ENCODE measurements at places on chromosomes 6 and 20.

DNA sequence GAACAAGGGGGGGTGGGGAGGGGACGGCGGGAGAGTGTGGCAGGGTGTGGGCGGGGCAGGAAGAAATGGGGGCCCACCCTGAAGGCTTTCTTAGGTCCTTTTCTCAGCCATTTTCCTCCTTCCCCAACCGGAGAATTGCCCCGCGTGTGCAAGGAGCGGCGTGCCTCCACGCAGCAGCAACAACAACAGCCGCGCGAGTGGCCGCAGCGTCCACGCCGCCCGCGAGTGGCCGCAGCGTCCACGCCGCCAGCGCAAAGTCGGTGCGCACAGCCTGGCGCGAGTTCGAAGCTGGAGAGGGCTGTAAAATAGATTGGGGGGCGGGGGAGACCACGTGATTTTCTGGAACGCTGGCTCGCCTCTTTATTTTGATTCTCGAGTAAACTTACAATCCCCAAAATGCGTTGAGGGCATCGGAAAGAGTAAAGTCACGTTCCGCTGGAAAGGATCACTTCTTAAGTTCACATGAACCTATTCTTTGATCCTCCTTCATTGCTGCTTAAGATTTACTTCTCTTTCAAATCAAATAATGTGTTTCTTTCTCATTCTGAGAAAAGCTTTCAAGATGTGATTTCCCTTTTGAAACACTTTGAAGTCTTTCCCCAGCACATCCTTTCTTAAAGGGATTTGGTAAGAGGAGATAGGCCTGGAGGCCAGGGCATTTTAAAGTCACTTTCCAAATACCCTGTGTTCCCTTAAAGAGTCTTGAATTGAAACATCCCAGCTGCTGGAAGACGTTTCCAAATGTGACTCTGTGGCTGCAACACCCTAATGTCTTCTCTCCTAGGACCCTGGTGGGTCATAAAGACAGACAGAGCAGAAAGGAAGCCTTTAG lies 66.7 kb upstream of the ZNF217 start:
- DNase-seq = peak; percentile 20

GRCh38 chr6:97399208-97399607 lies 116.2 kb upstream of the MMS22L start:
- no peak for DNase-seq

GRCh38 chr6:71211799-71212198 lies 76.8 kb upstream of the OGFRL1 start:
- no peak for DNase-seq

GRCh38 chr6:85402071-85402470 lies 47.8 kb upstream of the NT5E start:
- DNase-seq = no peak

GRCh38 chr6:124670801-124671200 lies 291.4 kb upstream of the RNF217 start:
- DNase-seq = no peak

GRCh38 chr6:167678102-167679101 lies 148.3 kb upstream of the AFDN start:
- DNase-seq = no peak

DNA sequence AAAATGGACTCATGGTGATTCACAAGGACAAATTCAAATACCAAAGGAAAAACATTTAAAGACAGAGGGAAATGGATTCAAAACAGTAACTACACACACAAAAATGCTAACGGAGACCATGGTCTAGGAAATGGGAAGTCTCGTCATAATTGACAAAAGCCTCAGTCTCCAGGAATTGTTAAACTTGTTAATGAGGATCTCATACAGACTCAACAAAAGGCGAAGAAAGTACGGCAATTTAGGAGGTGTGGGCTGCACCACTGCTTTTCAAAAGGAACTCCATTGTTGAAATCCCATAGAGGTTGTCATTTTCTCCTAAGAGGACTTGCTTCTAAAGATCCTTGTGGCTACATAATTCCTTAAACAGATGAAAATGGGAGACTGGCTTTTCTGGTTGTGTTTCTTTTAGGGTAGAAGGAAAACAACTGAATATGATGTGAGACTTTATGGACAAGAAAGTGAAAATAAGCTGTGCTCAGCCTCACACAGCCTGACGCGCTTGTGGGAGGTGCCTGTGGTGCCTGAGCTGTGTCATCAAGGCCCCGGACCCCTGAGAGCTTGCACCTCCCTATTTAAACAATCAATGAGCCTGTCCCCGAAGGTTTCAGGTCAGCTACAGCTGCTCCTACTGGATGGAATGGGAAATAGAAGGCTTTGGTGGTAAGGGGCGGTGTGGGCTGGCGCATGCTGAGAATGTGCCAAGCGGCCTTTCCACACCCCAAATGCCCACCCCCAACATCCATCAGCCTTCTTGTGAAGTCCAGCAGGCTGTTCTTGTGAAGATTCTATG lies 2.5 kb upstream of the CLDN20 start:
- no peak for DNase-seq

DNA sequence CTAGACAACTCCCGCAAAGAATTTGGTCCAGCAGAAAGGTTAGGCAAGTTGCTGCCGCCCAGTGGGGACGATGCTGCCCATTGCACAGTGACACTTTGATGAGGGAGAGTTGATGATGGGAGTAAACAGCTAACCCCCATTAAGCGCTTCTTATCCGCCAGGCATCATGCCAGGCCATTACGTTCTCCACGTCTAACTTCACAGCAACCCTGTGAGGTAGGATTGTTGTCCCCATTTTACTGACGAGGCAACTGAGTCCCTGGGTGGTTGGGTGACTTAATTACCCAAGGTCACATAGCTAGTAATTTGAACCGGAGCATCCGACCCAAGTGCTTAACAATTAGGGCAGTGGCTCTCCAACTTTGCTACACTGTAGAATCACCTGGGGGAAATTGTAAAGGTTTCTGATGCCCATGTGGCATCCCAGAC lies 738 bp downstream of the RALGAPB start:
- DNase-seq = no peak

GRCh38 chr20:32357375-32357868 lies 709 bp upstream of the ASXL1 start:
- peak; percentile 7 for DNase-seq

GRCh38 chr6:41774841-41775240 lies 4.9 kb downstream of the FRS3 start:
- DNase-seq = no peak

DNA sequence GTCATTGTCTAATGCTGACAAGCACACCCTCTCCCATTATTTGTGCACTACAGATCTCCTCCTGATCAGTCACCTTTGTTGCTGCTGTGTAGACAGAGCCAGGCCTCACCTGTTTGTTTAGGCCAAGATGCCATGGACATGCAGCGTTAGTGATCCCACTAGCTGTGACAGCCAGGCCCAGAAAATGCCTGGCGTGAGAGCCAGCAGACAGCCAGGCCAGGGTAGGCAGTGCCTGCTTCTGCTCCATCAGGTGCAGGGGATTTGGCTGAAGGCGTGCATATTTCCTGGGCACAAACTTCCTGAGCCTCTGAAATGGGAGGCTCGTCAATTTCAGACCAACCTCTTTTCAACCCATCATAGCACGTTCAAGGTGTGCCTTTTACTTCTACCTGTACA lies 27.3 kb downstream of the MANBAL start:
- DNase-seq = no peak

DNA sequence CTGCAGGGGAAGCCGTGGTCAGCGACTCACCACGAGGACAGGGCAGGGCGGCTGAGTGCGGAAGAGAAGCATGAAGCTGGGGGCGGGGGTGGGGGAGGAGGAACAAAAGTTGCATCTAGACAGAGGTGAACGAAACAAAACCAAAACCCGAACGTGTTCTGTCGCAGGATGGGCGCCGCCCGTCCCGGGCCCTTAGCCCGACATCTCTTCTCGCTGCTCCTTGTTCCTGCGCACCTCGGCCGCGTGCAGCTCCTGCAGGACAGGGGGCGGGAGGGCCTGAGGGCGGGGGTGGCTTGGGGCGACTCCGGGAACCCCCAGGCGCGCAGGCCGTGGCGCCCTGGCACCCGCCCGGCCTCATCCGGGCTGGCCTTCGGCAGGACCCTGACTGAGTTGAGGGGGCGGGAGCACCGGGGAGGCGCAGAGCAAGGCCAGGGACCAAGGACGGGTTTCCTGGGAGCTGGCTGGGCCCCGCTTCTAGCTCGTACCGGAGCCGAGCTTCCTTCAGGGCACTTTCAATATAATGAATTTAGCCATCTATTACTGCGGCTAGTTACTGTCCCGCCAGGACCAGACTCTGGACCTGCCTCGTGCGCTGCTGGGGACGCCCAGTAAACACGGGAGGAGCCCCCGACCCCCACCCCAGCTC lies 12.0 kb downstream of the STMN3 start:
- peak; percentile 57 for DNase-seq

- no peak for DNase-seq
Observed at GRCh38 chr20:57612436-57612835, 7.8 kb downstream of the ZBP1 start.

- DNase-seq = no peak
Observed at GRCh38 chr6:113971741-113972140, 793 bp upstream of the HDAC2 start.

DNA sequence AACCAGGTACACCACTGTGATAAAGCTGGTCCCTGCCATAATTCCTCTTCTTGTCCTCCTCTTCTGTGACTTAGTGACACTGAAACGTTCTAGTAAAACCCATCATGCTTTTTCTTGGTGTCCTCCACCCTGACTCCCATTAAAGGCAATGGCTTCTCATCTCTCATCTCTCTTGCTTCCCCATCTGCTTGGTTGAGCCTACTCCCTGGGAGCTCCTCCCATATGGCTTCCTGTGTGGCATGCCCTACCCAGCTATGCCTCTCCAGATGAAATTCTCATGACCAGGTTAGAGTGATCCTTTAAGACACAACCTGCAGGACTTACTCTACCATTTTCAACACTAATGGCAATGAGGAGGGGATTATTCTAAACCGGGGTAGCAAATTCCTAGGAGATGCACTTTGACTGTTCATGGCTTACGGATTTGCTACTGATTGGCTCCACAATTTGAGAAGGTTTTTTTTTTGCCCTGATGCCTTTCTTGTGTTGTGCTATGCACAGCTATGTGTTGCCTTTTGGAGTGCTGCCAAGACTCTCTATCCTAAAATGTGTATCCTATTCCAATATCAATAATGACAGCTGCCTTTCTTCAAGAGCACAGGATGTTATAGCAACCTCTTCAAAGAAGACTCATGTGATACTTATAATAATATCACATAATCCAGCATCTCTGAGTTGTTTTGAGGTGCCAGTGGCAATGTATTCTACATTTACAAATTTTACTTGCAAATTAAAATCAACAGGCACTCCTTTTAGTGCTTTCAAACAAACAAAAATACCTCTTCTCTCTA lies 6.1 kb downstream of the SIRPG start:
- DNase-seq = no peak

DNA sequence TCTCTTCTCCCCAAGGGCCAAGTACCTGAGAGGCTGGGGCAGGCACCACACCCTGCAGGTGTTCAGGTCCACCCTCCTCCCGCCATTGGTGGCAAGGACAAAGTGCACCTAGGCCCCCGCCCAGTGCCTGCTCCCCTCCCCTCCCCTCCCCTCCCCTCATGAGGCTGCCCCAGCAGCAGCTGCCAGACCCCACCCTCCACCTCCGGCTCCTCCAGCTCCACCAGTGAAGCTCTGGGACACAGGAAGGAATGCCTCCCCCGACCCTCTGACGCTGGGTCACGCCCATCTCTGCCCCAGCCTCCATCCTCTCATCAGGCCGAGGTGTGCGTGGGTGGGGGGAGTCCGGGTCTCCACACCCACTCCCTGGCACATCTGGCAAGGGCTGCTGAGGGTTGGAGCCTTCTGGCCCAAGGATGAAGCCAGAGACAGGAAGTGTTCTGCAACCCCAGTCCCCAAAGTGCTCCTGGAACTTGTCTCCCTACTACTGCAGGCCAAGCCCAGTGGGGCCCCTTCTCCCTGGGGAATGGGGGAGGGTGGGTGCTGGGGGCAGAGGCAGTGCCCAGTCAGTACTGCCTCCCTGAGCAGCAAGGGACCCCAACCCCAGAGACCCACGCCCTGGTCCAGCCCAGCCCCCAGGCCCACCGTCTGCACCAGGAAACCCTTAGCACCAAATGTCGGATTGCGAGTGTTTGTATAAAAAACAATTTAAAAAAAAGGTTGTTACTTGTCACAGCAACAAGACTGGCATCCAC lies 1.6 kb upstream of the UCKL1 start:
- no peak for DNase-seq

- no peak for DNase-seq
Observed at GRCh38 chr6:90488816-90489215, 98.1 kb downstream of the MAP3K7 start.

- DNase-seq = no peak
Observed at GRCh38 chr6:43856005-43856765, 86.2 kb downstream of the VEGFA start.

DNA sequence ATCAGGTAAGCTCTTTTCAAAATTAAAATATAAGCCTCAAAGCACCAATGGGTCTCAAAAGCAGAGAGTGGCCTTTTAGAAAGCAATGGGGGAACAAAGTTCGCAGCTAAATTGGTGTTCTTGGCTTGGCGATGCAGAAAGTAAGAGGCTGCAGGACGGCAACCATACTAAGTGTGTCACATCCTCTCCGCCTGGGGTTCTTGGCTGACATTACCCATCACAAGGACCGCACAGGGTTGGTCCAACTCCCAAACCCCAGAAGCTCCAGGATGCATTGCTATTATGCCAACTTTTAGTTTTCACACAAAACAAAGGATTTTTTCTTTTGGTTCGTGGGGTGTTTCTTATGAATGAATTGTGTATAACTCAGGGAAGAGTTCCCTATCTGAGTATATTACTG lies 124.8 kb downstream of the PRKN start:
- no peak for DNase-seq

GRCh38 chr6:31966506-31966905 lies 5.4 kb downstream of the DXO start:
- DNase-seq = no peak

GRCh38 chr20:18056174-18057100 lies 1.3 kb downstream of the OVOL2 start:
- DNase-seq = no peak
